Mucosa of gallbladder (tissue), 1 donor: ENCODE measurements at places on chromosomes 5 and 9. TPM values are rescaled to one million over a fixed set of nuclear protein-coding genes. Genes with fewer than 3 reads are reported as not detected.

- peak; percentile 54 for DNase-seq
Observed at GRCh38 chr9:124897570-124898460, 35.9 kb downstream of the ARPC5L start.

GRCh38 chr5:178196281-178196812 lies 8.0 kb upstream of the HNRNPAB start:
- DNase-seq, result no peak

DNA sequence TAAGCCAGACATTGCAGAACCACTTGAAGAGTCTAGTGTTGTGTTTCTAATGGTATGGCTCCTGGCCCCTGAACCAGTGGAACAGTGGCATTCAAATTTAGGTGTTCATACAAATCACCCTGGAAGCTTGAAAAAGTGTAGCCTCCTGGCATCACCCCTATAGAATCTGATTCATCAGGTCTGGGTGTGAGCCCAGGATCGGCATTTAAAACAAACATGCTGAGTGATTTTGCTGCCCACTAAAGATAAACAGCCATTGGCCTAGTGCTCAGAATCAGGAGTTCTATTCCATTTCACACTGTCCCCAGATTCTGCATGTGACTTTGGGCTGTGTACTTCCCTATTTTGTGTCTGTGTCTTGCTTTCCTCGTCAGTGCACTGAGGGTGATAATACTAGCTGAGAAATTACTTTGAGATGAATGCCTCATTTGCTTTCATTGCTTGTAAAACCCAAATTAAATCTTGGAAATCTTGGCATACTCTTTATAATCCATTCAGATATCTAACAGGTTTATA lies 241.5 kb upstream of the CLINT1 start:
- no peak for DNase-seq

GRCh38 chr9:85900504-85901201 lies 40.3 kb upstream of the NAA35 start:
- no peak for DNase-seq

DNA sequence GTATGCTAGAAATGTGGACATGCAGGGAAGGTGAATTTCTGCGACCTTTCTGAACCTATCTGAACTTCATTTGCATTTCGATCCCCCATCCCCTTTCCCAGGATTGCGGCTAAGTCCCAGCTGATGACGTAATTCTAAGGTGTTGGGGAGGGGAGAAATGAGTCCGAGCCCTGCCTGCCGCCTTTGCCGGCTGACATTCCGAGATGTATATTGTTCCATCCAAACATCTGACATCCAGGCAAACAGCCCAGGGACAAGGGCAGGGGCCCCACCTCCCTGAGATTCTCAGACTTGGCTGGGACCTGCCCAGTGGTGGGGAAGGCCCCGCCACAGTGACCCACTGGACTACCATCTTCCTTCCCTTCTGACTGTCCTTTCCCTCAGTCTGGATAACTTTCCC lies 494.6 kb downstream of the ENC1 start:
- no peak for DNase-seq

DNA sequence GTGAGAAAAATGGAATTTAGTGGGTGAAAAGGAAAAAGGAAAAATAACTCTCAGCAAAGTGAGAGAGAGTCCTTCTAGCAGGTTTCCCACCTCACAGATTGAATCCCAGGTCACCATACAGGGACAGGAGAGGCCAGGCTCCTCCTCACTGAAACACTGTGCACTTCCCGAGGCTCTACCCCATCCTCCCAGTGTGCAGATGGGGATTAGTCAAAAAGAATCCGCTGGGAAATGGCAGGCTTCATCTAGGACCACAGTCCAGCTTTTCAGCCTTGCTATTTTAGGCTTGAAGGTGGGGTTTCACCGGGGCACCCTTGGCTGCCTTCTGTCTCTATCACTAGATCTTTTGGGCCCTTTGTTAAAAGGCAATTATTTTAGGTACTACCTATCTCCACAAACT lies 47.8 kb downstream of the YIPF5 start:
- DNase-seq, result no peak

GRCh38 chr5:172364773-172365172 lies 81.2 kb upstream of the UBTD2 start:
- no peak for DNase-seq

The GPR151 gene
- total RNA-seq, result not detected

The CCNO gene
- total RNA-seq, result 14.4 TPM
